CD8-positive, alpha-beta memory T cell (primary cell): ENCODE measurements at places on chromosomes 1 and 21.

DNA sequence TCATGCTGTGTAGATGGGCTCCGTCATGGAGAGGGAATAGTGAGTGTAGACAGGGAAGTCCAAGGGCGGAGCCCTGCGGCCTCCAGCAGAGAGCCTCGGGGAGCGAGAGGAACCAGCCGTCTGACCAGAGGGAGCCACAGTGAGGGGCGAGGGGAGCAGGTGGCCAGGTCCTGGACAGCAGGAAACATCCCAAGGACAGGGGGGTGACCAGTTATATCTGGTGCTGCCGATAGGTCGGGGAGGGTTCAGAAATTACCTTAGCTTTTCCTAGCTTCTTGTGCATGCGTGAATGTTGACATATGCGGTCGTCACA lies 46.5 kb downstream of the TRAPPC10 start:
- DNase-seq = no peak

DNA sequence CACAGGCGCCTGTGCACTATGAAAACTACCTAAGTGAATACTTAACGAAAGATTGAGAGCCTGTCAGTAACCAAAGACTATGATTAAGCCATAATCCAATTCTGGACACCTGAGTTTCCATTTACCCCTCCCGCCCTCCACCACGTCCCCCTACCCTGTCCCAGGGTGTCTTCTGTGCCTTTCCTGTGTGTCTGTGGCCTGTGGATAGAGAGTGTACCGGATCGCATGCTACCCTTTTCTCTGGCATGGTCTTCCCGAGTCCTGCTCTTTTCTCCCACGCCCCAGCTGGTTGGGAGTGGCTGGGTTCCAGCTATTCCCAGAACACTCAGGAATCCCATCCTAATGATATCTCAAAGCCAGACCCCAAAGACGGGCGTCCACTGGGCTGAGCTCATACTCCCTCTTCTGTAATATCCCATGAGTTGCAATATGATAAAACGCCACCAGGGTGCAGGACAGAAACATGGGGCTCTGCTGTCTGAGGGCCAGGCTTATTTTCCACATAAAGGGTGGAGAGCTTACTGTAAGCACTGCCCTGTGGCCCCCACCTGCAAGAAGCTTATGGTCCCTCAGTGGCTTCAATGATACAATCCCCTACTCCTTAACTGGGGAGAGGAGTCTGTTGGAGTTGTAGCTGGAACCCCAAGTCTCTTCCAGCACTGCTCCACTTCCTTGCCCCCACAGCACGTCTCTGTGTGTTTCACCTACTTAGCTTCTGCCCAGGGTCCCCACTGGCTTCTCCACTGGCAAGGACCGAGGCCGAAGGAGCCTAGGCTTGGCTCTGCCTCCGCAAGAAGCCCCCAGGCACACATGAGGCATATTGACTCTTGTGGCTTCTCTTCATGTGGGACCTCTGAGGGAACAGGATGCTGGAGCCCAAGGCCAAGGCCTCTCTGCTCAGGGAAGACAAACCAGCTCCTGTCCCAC lies 17.6 kb upstream of the ALX3 start:
- DNase-seq = peak; percentile 17

DNA sequence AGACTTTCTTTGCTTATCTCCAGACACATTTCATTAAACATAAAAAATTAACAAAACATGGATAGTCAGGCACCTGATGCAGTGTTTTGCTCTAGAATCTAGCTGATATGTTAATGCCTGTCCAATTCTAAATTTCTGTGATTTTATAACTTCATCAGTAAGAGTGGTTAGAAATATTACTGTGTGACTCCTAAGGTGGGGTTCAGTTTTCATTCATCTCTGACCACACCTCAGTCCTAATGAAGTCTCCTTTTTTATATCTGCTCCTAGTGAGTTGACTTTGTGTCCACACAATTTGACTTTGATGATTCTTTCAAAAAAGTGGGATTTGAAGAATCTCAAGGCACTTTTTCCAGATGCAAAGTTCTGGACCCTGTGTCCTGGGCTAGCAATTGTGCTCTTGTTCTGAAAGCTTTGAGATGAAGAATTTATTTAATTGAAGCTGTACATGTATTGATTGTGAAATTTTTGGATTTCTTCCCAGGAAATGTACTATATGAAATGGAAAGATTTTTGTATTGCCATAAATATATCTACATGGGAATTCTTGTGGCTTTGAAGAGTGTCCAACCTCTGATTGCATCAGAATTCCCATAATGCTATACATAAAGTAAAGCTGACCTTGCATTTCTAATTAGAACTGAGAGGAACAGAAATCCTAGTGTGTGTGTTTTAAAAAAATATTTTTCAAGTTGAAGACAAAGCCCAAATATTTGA lies 111.2 kb downstream of the GIPC2 start:
- no peak for DNase-seq

DNA sequence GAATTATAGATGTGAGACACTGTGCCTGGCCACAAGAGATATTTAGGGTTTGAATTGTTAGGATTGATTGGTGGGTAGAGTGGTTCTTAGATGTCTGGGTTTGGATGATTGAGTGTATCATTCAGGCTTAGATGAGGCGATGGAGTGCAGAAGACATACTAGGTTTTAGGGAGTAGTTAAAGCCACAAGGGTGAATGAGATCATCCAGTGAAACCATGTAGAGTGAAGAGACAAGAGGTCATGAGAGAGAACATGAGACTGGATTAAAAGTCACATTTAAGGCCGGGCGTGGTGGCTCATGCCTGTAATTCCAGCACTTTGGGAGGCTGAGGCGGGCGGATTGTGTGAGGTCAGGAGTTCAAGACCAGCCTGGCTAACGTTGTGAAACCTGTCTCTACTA lies 37.2 kb downstream of the ZFYVE9 start:
- DNase-seq = no peak

DNA sequence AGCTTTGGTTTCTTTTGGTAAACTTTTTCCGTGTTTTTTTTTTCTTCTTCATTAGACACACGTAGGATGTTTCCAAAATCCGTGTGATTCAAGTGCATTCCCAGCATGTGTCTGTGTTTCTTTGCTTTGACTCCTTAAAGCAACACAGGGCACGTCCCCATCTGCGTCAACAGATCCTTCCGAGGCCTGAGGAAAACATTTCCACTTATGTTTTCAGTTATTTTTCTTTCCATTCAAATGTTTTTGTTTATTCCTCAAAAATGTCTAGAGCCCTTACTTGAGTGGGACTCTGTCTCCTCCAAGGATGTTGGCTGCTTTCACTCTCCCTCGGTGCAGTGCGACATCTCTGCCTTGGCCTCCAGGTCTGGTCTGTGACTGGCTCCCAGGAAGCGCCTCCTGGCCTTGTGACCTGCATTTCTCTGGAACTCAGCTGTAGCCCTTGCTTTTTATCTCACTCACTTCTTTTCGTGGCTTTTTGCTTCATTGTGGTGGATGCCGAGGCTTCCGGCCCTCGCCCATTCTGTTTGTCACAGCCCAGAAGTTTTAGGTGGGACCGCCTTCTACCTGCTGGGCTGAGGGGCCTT lies 31.3 kb upstream of the SLC19A1 start:
- no peak for DNase-seq

- DNase-seq = no peak
Observed at GRCh38 chr1:33841494-33841893, 22.4 kb upstream of the HMGB4 start.

DNA sequence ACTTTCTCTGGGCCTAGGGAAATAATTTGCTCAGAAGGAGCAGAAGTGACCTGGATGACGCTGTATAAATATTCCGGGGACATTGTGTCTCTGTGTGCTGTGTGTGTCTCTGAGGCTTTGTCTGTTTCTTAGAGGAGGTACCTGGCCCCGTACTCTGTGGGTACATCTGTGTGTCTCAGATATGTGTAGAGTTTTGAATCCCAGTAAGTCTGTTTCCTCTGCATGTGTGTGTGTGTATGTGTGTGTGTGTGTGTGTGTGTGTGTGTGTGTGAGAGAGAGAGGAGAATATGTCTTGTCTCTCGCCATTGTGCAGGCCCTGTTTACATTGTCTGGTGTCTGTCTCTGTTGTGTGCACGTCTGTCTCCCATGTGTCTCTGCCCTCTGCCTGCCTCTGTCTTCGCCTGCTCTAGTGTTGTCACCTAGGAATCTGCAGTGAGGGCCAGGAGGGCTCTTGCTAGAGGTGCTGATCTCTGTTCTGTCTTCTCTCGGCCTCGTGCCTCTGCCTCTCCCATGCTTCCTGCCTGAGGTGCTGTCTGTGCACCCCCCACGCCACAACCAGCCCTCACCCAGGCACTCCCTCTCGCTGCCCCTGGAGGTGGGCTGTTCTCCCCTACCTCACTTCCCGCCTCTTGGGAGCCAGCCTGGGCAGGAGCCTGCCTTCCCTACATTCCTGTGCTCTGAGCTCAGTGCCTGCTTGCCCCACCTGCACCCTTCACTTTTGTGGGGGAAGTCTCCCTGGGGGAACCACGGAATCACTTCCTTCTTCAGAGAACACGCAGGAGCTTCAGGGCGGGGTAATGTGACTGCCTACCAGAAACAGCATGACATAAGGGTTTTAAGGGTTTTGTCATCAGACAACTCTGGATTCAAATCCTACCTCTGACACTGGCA lies 5.9 kb downstream of the MAP7D1 start:
- DNase-seq = peak; percentile 76

DNA sequence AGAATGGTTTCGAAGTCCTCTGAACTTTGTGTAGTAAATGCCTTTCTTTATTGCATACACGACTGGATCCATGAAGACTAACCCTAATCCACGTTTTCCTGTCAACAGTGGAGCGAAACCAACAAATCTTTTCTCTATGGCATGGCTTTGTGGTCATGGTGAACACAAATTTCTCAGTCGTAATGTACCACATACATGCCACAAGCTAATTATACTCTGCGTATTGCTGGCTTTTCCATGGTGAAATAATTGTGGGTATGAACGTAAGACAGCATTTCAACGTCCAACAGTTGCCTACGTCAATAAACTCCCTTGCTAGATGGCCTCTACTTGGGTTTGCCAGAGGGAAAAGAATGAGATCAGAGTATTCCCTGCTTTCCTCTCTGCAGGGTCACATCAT lies 27.5 kb downstream of the INTS7 start:
- no peak for DNase-seq

DNA sequence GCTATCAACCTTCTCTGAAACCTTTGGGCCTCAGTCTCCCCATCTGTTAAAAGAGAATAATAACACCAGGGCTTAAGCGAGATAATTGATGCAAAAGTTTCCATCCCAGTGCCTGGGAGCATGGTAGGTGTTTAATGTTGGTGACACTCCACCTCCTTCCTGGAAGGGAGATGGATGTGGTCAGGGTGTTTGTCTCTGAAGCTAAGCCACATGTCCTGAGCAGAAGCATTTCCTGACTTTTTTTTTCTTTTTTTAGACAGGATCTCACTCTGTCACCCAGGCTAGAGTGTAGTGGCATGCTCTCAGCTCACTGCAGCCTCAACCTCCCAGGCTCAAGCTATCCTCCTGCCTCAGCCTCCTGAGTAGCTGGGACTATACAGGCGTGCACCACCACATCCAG lies 72.6 kb upstream of the HMGB4 start:
- no peak for DNase-seq

- DNase-seq = no peak
Observed at GRCh38 chr1:7263021-7263960, 478.0 kb downstream of the CAMTA1 start.

- DNase-seq = no peak
Observed at GRCh38 chr1:226312065-226312464, 3.1 kb upstream of the LIN9 start.

GRCh38 chr1:32215629-32216480 lies 6.3 kb downstream of the TMEM234 start:
- peak; percentile 66 for DNase-seq

DNA sequence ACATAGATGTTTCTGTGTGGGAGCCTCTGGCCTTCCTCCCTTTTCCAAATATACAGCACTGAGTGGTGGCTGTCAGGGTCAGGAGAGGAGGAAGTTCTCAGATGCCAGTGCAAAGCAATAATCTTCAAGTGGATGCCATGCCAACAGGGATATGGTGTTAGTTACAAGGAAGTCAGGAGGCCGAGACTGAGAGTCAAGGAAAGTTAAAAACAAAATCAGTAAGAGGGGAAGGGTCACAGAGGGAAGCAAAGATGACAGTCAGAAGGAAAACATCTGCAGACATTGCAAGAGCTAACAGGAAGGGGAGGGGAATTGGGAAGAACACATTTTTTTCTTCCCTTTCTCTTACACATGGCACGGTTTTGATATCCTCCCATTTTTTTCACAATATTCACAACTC lies 691.4 kb downstream of the ADGRL2 start:
- no peak for DNase-seq

GRCh38 chr1:12630946-12631530 lies 12.8 kb upstream of the AADACL4 start:
- DNase-seq = no peak

DNA sequence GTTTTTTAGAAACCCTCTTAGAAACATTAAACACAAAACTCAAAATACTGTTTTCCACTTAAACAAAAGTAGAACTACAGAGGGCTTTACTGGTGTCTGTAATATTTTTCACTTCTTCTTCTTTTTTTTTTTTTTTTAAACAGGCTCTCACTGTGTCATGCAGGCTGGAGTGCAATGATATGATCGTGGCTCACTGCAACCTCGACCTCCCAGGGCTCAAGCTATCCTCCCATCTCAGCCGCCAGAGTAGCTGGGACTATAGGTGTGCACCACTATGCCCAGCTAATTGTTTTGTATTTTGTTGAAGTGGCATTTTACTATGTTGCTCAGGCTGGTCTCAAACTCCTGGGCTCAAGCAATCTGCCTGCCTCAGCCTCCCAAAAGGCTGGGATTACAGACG lies 194.8 kb downstream of the DAB1 start:
- no peak for DNase-seq

- DNase-seq = no peak
Observed at GRCh38 chr1:41423511-41424191, 60.8 kb downstream of the EDN2 start.

GRCh38 chr1:2345297-2346075 lies 45.9 kb downstream of the MORN1 start:
- no peak for DNase-seq

- DNase-seq = no peak
Observed at GRCh38 chr21:33019885-33020557, 5.7 kb upstream of the OLIG2 start.

DNA sequence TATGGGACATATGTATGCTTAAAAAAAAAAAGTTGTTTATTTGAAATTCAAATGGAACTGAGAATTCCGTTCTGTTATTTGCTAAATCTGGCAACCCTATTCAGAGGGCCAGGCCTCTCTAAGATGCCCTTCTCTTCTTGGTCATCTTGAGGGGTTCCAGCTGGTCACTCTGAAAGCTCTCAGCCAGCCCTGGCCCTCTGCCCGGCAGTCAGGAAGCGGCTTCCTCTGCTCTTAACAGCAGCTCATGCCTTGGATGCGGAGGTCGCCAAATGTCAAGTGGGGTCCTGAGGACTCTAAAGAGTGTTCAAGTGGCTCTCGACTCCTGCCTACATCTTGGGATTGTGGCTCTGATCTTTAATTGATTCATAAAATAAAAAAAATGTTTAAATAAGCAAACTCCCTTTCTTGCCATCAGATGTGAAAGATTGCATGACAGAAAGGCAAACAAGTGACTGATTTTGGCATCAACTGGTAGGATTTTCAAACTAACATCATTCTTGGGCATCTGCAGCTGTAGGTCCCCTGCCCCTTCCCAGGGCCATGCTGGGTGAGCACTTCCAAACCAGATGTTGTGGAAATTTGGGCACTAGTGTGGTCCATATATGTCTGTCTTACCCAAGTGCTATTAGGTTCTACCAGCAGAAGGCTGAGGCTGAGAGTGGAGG lies 130.8 kb downstream of the PRDM2 start:
- DNase-seq = no peak
